ENCODE measurements at places on chromosomes 2 and 18.

- no peak for DNase-seq
These were observed 148.4 kb upstream of the PXDN start for GRCh38 chr2:1892529-1893250.

DNA sequence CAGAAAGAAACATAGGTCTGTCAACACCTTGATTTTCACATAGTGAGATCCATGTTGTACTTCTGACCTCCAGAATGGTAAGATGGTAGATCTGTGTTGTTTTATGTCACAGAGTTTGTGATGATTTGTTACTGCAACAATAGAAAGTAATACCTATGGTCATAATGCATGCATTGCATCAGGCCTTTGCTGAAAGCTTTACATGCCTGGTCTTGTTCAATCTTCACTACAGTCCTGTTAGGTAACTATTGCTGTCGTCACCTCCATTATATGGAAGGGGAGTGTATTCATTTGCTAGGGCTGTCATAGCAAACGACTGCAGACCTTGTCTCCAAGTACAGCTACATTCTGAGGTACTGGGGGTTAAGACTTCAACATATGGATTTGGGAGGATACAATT is 243.5 kb downstream of the ANAPC1 start:
- no peak for DNase-seq

DNA sequence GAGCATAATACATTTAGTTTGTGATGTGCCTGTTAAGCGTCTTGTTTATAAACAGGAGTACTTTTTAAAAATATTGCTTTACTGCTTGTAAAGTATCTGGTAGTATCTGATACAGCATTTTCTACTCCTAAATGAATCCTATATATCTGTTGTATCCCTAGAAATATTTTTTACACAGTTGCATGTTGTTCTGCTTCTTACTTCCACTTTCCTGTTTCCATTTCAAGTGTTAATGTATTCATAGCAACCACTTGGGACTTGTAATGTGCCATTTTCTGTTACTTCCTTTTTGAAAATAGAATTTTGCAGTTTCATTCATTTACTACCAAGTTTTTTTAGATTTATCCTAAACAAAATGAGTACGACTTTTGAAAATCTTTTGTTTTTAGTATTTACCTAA is 24.9 kb downstream of the CCNT2 start:
- no peak for DNase-seq

- DNase-seq, result no peak
These were observed 72.7 kb downstream of the PLB1 start for GRCh38 chr2:28568533-28568932.

DNA sequence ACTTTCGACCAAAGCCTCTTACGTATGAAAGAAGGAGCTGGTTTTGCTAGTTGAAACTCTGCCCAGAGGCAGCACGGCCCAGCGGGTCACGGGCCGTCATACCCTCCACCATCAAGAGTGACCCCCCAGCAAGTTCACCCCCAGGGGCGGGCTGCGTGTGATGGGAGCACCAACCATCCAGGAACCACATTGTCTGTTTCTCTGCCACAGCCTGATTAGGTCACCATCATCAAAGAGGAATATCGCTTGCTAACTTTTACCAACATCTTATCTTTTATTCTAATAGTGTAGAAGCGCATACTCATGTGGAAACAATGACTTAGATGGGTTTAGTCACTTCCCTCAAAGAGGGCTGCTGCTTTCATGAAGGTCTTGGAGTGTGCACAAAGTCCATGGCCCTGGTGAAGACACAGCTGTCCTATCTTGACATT is 116.6 kb upstream of the SMIM21 start:
- DNase-seq, result peak; percentile 81

Measured in astrocyte (in vitro differentiated cells and primary cell).